Right renal cortex interstitium (tissue), 3 donors: ENCODE measurements at places on chromosomes 12 and 14.

- DNase-seq: no peak
Measured at GRCh38 chr14:35689000-35689460, 120.1 kb downstream of the RALGAPA1 start.

- DNase-seq: no peak
Measured at GRCh38 chr12:113222730-113223531, 1.7 kb downstream of the TPCN1 start.

DNA sequence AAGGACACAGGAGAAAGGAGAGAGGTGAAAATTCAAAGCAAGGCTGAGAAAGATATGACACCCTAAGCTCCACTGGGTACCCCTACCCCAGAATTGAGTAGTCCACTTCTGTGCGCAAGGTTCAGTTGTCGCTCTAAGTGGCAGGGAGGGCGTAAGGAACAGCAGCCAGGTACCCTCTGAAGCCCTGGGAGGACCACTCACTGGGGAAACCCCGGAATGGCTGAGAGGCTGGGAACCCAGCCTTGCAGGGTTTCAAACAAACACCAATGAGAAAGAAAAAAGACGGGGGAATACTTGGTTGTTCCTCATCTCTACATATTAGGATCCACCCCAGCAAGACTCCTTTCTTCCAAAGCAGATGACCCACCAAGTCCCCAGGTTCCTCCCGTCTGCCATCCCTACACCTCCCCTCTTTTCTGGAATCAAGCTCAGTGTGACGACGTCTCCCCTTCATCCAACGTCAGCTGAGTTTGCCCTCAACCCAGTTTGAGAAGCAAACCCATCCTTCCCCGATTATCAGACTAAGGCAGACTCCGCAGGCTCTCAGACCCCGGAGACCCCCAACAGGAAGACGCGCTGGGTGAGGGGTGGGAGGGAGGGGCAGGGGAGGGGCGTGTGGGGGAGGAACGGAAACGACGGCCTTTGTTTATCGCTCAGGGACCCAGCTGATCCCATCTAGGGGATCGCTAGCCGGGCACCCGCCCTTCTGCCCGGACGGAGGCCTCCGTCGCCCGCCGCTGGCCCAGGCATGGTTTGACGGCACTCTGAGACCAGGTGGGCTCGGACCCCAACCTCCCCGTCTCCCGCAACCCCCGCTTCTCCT is 795 bp downstream of the LMBR1L start:
- no peak for DNase-seq

DNA sequence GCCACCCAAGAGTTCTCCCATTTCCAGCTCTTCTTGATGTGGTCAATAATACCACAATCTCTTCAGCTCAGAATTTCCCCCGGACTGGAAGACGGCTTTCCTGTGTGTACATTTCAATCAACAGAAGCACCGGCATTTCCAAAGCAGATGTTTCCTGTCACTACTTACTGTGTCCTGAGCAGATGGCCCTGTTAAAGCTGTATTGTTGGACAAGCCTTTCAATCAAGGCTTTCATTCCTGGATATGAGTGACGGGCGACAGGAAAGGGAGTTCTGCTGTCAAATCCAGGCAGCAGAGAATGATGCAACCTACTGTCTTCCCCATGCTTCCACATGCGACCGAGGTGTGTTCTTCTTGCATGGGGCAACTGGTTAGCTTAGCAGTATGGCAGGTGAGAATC is 76.4 kb upstream of the CCDC60 start:
- DNase-seq: no peak

GRCh38 chr14:70149596-70150165 is 39.1 kb downstream of the SLC8A3 start:
- no peak for DNase-seq

DNA sequence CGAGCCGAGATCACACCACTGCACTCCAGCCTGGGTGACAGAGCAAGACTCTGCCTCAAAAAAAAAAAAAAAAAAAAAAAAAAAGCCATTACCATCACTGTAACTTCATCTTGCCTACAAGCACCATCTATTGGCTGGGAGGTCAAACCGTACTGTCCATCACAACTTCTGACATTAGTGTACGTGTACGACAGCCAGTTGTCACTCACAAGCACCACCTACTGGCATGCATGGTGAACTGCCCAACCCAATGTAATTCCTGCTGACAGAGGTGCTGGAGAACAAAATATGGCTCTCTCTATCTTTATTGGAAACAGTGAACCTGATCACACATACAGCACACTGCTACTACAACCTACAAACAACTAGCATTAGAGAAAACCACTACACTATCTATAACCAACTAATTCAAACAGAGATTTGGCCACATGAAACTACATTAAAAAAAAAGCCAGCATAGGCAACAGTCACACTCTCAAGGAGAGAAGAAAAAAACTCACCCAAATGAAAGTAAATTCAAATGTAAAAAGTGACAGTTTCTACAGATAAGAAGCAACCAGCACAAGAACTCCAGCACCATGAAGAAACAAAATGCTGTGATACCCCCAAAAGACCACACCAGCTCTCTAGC is 82.3 kb downstream of the PUS7L start:
- no peak for DNase-seq

DNA sequence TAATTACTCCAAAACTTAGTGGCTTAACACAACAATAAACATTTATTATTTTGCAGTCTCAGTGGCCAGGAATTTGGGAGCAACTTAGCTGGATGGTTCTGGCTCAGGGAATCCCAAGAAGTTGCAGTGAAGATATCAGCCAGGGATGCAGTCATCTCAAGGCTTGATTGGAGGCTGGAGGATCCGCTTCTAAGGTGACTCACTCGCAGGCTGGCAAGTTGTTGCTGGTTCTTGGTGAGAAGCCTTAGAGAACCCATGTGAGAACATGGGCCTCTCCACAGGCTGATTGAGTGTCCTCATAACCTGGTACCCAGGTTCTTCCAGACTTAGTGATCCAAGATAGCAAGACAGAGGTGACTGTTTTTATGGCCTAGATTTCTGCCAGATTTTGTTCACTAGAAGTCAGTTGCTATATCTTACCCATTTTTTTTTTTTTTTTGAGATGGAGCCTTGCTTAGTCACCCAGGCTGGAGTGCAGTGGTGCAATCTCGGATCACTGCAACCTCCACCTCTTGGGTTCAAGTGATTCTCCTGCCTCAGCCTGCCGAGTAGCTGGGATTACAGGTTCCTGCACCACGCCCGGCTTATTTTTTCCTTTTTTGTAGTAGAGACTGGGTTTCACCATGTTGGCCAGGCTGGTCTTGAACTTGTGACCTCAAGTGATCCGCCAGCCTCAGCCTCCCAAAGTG is 32.5 kb downstream of the BRMS1L start:
- DNase-seq: no peak

- peak; percentile 27 for DNase-seq
Measured at GRCh38 chr12:112992541-112993398, 14.5 kb downstream of the OAS2 start.

DNA sequence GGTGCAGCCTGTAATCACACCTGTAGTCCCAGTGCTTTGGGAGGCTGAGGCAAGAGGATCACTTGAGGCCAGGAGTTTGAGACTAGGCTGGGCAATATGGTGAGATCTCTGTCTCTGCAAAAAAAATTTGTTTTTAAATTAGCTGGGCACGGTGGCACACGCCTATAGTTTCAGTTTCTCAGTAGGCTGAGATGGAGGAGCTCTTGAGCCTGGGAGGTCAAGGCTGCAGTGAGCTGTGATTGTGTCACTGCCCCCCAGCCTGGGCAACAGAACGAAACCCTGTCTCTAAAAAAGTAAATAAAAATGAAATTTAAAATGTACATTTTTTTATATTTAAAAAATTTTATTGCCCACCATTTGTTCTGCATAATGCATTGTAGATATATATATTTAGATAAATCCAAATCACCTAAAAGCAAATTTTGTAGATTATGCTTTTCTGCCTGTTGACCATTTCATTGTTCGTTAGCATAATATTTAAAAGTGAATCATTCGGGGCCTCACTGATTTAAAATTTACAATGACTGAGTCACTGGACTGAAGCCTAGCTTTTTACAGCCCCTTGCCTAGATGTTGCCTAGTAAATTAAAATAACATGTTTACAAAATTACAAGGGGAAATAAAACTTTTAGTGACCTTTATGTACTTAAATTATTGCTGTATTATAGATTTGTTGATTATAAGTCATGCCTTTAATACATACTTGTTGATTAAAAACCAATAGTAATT is 87.9 kb downstream of the USP15 start:
- DNase-seq: no peak

GRCh38 chr14:36056845-36057244 is 119.7 kb downstream of the PTCSC3 start:
- no peak for DNase-seq

DNA sequence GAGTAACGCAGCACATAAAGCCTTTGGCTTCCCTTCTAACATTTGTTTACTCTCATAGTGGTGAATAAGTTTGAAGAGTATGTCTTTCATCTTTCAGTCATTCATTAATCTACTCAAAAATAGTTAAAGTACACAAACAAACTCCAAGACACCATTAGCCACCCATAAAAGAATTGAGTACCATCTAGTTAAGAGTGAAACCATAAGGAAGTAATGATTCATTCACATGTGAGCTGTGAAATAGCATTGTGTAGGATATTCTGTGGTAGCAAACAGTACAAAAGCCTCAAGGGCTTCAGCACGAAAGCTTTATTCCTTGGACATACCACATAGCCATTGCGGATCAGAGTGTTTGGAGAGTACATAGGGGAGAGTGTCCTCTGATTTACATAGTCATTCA is 13.9 kb downstream of the SYT1 start:
- no peak for DNase-seq

DNA sequence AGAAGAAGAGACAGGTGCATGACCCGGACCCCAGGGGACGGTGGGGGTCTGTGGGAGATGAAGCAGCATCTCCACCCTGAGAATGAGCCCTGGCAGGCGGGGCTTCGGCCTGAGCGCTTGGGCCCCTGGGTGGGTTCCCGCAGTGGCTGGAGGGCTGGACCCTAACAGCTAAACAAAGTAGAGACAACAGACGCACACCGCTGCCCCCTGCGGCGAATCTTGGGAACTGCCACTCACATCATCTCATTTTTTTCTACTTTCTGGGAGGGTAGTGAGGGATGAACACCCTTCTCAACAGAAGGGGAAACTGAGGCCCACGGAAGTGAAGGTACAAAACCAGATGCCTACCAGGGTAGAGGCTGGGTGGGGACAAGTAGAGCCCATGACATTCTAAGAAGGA is 104.7 kb downstream of the RFLNA start:
- no peak for DNase-seq

DNA sequence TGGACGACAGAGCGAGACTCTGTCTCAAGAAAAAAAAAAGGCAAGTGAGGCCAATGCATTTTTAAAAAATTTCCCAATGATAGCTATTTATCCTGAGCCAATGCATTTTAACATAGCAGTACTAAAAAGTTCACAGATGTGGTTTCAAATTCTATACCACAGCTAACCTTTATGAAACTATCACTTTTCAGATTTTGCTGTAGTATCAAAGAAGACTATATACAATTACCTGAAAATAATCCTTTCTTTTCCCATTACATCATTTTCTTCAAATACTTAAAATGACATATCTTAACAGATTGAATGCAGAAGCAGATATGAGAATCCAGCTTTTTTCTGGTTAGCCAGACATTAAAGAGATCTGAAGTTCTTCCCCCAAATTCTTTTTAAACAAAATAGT is 13.2 kb downstream of the ATF7 start:
- DNase-seq: no peak

GRCh38 chr14:22168092-22168955 is 420.7 kb downstream of the DAD1 start:
- no peak for DNase-seq

GRCh38 chr14:97788364-97788763 is 991.2 kb downstream of the VRK1 start:
- DNase-seq: no peak

DNA sequence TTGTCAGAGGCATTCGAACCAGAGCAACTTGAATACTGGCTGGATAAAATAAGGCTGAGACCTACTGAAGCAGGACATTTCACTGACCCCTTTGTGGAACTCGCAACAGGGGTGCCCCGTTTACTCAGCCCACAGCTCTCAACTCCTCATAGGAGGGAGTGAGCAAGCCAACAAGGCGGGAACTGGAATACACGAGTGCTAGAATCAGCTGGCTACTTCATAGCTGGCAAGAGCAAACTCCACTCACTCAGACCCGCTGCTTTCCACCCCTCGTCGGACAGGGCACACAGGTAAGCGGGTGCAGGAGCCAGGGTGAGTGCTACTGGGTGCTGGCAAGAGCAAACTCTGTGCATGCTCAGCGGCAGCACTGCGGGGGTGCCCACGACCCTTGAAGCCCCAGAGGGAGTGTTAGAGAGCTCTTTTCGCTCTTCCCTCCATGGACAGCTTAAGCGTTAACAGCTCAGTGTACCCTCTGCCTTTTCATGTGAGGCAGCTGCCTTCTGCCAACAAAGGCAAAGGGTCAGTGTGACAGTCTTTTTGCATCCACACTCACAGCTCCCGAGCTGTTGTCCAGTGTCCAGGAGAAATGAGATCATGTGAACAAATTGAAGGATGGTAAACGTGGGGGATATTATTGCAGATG is 15.7 kb downstream of the CAPZA3 start:
- DNase-seq: peak; percentile 10

- no peak for DNase-seq
Measured at GRCh38 chr14:31952573-31952972, 124.5 kb upstream of the ARHGAP5 start.

DNA sequence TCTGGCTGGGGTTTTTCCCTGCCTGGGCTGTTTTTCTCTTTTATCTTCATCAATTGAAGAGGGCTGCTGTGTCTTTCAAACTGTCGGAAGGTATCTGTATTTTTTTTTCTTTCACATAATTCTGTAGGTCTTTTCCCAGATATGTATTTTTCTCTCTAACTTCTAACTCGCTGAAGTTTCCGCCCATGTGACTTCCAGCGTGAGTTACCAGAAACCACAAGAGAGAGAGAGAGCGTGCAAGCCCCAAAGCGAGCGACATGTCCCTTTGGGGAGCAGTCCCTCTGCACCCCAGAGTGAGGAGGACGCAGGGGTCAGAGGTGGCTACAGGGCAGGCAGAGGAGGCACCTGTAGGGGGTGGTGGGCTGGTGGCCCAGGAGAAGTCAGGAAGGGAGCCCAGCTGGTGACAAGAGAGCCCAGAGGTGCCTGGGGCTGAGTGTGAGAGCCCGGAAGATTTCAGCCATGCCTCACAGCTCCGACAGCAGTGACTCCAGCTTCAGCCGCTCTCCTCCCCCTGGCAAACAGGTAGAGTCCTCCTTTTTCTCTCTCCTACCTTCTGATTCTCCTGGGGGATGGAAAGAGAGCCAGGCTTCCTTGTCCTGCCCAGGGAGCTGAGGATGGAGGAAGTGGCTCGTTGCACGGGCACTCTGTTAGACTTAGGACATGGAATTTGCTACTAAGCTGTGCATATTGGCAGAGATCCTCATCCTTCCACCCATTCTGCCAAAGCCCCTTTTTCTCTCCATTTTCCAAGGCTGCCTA is at the start of gene BATF:
Gene BATF (plus strand): TSS at position 246 of the 759 bp plus-strand sequence. CDS start 214 bp downstream, at position 460.
- no peak for DNase-seq

- DNase-seq: no peak
Measured at GRCh38 chr12:12171991-12172511, 94.8 kb downstream of the LRP6 start.

DNA sequence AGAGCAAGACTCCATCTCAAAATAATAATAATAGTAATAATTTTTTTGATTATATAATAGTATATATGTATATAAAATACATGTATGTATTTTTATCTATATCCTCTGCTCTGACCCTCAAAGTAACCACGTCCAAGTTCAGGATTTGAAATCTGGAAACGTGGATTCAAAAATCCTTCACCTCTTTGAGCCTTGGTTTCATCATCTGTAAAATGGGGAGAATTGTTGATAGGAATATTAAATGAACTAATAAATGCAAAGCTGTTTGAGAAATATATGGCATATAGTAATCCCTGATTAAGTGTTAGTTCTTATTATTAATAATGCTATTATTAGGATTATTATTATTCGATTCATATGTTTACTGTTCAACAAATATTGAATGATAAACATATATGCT is 2.6 kb downstream of the P2RX7 start:
- no peak for DNase-seq

GRCh38 chr12:41186026-41186425 is 2.1 kb upstream of the PDZRN4 start:
- DNase-seq: no peak
